ENCODE measurements at places on chromosomes 2 and 18. TPM values are rescaled to one million over a fixed set of nuclear protein-coding genes. Genes with fewer than 3 reads are reported as not detected.

DNA sequence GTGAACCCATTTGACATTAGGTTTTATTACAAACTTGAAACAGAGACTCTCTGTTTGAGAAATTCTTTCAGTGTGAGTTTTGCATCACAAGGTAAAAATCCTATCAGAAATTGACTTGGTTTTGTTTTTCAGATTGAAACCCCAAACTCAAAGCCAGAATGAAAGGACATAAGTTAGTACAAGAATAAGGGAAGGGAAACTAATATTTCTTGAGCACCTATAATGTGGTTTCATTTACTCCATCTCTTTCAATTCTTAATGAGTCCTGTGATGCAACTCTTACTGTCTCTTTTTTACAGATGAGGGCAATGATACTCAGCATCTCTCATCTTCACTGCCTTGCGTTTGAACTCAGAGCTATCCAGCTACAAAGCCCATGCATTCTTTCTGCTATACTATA lies 210.0 kb upstream of the SIX3 start:
- DNase-seq, result no peak

GRCh38 chr18:76395609-76396008 lies 99.4 kb downstream of the ZNF516 start:
- peak; percentile 26 for DNase-seq

DNA sequence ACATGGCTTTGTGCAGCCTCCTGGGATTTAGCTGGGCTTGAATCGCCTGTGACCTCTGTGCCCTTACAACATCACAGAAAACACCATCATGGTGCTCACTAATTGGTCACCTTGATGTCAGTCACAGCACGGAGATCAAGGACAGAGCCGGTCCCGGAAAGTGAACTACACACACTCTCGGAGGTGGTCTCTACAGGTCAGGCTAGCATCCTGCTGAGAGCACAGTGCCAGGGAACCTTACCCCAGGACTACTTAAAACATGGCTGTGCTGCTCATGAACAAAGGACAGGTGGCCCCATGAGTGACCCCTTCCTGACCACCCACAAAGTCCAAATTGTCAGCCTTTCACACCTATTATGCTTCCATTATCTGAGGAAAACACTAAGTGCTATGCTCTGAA lies 1782.1 kb upstream of the CELF4 start:
- no peak for DNase-seq

DNA sequence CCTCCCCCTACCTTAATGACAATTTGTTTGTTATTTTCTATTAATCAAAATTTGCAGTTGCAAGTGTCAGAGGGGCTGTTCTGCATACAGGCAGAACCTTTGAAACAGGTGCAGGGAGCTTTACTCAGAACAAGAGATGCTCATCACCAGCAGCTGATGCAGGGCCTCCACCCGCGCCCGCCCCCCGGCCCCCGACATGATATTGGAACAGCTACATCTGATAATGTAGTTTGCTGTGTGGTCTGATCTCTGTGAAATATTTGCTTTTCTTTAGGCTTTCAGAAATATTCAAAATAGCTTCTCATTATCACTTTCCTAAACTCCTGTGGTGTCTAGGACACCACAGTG lies 130.0 kb downstream of the PRKCE start:
- DNase-seq, result no peak

- DNase-seq, result peak; percentile 92
Observed at GRCh38 chr2:205731583-205731981, 49.3 kb downstream of the NRP2 start.

GRCh38 chr18:49647496-49648168 lies 85.8 kb downstream of the LIPG start:
- DNase-seq, result peak; percentile 80

- DNase-seq, result peak; percentile 78
Observed at GRCh38 chr2:27191070-27191829, 20.6 kb upstream of the ATRAID start.

GRCh38 chr2:197217541-197217940 lies 93.0 kb downstream of the ANKRD44 start:
- DNase-seq, result no peak

DNA sequence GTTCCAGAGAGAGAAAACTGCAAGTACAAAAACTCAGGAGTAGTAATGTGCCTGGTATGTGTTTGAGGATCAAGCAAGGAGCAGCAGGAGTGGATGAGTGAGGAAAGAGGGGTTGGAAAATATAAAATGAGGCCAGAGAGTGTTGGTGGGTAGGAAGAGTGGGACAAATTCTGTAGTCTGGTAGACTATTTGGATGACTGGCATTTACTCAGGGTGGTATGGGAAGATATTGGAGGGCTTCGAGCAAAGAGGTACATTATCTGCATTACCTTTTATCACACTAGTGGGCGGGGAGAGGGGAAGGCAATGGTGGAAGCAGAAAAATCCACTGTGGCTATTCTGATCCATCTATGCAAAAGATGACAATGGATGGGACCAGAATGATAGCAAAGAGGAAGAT lies 381.7 kb upstream of the VWC2L start:
- DNase-seq, result no peak

GRCh38 chr2:19369341-19369955 lies 11.0 kb upstream of the OSR1 start:
- DNase-seq, result no peak

DNA sequence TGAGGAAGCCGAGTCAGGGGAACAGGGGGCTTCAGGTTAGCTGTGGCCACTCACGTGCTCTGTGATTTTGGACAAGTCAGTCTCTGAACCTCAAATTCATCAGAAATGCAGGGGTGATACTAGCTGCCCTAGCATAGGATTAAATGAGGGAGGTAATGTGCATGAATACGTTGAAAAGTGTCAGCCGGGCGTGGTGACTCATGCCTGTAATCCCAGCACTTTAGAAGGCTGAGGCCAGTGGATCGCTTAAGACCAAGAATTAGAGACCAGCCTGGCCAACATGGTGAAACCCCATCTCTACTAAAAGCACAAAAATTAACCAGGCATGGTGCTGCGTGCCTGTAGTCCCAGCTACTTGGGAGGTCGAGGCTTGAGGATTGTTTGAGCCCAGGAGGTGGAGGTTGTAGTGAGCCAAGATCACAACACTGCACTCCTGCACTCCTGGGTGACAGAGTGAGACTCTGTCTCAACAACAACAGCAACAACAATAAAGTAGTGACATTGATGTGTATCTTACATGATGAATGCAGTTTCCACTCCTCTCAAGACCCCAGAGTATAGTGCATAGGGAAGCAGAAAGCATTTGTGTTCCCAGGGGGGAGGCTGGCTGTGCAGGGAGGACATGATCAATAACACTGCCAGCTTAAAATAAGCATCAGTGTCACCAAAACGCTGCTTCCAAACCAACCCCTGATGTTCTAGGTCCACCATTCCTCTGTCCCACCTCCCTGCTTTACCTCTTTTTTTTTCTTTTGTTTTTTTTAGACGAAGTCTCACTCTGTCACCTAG lies 68.8 kb downstream of the HNRNPLL start:
- peak; percentile 58 for DNase-seq

GRCh38 chr2:105909215-105909614 lies 164.5 kb downstream of the NCK2 start:
- no peak for DNase-seq

DNA sequence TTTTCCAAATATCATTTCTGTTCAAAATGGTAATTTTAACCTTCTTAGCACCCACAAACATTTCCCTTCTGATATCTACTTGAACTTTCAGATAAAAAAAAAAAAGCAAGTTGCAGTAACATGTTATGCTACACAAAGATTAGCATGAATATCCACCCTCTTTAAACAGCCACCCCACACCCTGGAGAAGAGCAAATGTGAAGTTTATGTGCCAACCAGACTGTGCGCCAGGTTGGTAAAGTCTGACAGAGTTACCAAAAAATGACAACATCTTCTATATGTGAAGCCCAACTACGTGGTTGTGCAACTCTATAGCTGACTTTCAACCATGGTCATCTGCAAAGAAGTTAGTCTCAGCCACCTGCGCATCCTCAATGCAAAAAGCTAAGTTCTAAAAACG lies 62.6 kb downstream of the BCL11A start:
- DNase-seq, result no peak

- peak; percentile 47 for DNase-seq
Observed at GRCh38 chr18:28584731-28585130, 407.8 kb upstream of the CDH2 start.

DNA sequence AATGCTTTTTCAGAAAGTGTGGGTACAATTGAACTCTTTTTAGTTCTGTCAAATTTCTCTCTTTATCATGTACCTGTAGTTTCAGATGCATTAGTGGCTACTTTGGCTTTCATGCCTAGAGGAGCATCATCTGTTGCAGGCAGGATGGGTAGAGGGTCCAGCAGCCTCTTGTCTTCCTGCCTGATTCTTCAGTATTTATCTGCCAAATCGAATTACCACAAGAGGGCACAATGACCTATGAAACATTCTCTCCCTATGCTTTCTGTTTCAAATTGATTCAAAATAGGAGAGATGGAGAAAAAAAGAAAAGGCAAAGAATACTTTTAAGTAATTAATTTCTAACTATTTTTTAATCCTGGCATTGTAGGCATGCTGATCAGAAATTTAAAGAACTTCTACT lies 477.2 kb downstream of the TRIB2 start:
- no peak for DNase-seq

- DNase-seq, result peak; percentile 83
Observed at GRCh38 chr18:48949606-48950535, 894 bp downstream of the SMAD7 start.

DNA sequence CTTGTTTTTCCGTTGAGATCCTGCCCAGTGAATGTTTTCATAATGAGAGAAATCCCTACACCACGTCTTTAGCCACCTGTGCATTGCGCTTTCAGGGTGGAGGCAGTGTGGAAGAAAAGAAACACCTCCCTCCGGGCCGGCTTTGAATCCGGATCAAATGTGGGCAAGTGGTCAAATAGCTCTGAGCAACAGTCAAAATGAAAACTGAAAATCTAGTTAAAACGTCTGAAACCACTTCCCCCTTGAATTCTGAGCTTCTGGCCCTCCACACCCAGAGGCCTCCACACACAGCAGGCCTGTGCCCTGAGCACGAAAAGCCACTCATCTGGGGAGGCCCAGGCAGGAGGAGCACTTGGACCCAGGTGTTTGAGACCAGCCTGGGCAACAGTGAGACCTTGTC lies 263.6 kb upstream of the SALL3 start:
- DNase-seq, result no peak

GRCh38 chr2:110115291-110116032 lies at the start of gene MALL:
MALL (minus strand) TSS chr2:110115822; CDS start chr2:110115792, 30 bp downstream.
- no peak for DNase-seq

GRCh38 chr18:63979409-63979920 lies 9.6 kb downstream of the SERPINB8 start:
- peak; percentile 48 for DNase-seq

DNA sequence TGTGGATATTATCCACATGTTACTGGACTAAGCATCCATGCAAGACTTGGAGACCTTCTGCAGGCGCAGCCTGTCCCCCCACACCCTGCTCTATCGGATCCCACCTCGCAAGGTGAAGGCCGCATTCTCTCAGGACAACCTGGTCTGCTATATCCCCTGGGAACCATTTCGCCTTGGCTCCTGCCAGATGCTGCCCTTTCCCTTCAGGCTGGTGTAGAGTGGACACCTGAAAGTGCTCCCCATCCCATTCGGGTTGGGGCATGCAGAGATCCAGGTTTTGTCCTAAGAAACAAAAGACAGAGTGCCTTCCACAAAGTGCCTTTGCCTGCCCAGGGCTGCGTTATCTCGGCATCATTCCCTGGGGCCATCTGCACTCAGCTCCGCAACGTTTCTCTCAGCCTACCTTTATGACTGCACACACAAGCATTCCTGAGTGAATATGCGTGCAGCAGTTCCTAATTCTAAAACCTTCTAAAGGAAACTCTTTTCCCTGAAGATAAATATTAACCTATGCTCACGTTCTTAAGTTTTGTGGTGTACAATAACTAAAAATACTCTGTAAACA lies 20.5 kb downstream of the FHL2 start:
- no peak for DNase-seq

DNA sequence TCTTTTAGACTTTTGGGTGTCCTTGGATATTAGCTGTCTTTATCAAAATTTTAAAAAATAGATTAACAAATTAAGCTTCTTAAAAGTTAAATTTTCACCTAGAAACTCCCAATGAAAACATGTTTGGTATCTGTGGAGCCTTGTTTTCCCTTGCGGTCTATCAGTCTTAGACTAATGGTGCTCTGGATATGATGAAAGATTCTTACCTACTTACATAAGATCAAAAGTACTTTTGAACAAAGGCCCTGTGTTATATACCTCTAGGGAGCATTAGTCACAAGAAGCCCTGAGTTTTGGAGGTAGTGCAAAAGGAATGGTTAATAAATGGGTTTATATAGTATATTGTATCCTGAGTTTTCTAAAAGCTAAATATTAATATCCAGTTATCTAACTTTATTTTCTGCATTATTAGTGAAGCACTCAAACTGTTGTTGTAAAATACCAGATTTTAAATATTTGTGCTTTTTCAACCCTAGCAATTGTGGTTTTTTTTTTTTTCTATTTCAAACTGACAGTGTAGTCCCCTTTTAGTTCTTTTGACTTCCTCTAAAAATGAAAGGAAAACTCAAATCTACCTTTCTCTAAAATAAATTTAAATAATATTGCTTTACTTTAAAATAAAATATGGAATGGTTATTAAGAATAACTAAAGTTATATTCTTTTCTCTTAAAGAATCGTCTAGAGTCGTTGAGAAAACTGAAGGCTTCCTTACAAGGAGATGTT lies 18.1 kb downstream of the NDC80 start:
- DNase-seq, result no peak

GRCh38 chr2:149313512-149313972 lies 16.8 kb upstream of the LYPD6 start:
- peak; percentile 85 for DNase-seq

The COBLL1 gene
- 10.9 TPM for total RNA-seq

The IL18R1 gene
- total RNA-seq, result 4.7 TPM

The PLGLB2 gene
- 3.2 TPM for total RNA-seq

The CEP76 gene
- 9.7 TPM for total RNA-seq

The DES gene
- total RNA-seq, result 1.2 TPM

The MTCL1 gene
- 44.5 TPM for total RNA-seq

The TMEM198 gene
- total RNA-seq, result 1.1 TPM

The NCKAP5 gene
- 1.8 TPM for total RNA-seq

The GAL3ST2 gene
- 0.36 TPM for total RNA-seq

The ASB1 gene
- 27.9 TPM for total RNA-seq

The PTRHD1 gene
- 21.5 TPM for total RNA-seq

The PREPL gene
- total RNA-seq, result 41.3 TPM

The PDE1A gene
- 42.0 TPM for total RNA-seq

The CASP10 gene
- total RNA-seq, result 3.3 TPM

The CDH20 gene
- not detected for total RNA-seq

Data from osteoblast (primary cell).